ENCODE measurements at places on chromosomes 1 and 21. TPM values are rescaled to one million over a fixed set of nuclear protein-coding genes. Genes with fewer than 3 reads are reported as not detected.

Gene DCST1
- not detected for total RNA-seq

Gene ACTA1
- not detected for total RNA-seq

Gene SPAG17
- total RNA-seq: not detected

Gene RABGAP1L
- 12.2 TPM for total RNA-seq

Gene PTGER3
- total RNA-seq: not detected

Gene DNAH14
- total RNA-seq: 4.0 TPM

All from cardiac ventricle fibroblast (primary cell).